Cortex of kidney (tissue), 1 donor: ENCODE measurements at places on chromosomes 7 and 10.

- DNase-seq = no peak
Observed at GRCh38 chr7:44987457-44987856, 8.6 kb upstream of the MYO1G start.

GRCh38 chr7:71137479-71137878 is 5.5 kb downstream of the GALNT17 start:
- no peak for DNase-seq

- no peak for DNase-seq
Observed at GRCh38 chr10:92419740-92420545, 129.0 kb downstream of the MARCHF5 start.

GRCh38 chr10:327889-328852 is 192.9 kb downstream of the ZMYND11 start:
- no peak for DNase-seq

GRCh38 chr10:22700489-22700888 is 13.9 kb downstream of the PIP4K2A start:
- DNase-seq = no peak

DNA sequence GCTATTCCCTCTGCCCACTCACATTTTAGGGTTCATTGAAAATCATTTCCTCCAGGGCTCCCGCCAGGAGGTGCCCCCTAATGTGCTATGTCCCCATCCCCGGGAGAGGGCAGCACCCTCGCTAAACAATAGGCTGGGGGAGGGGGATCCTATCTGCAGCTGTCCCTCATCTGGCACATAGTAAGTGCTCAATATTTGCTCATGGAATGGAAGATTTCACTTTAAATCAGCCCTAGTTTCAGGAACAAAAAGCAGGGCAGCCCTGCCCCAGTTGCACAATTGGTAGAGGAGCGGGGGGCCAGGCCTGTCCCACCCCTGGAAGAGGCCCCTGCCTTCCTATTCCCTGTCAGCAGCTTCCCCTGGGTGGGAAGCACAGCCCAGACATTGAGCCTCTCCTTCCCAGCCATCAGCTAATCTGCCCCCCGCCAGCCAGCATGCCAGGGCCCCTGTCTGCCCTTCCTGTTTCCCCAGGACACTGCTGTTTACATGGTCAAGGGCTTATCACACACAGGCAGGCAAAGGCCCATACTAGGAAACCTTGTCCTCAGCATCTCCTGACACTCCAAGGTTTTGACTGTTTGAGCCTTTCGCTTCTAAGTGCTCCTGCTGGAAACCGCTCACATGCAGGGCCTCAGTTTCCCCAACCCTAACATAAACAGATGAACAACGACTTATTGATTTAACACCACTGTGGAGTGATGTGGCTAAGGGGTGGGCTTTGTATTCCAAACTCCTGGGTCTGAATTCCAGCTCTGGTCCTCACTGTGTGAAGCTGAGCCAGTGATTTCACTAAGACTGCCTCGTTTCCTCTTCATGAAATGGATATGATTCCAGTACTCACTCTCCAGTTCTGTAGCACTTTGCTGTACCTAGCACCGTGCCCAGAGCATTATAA is 130.7 kb upstream of the ZMIZ1 start:
- no peak for DNase-seq

DNA sequence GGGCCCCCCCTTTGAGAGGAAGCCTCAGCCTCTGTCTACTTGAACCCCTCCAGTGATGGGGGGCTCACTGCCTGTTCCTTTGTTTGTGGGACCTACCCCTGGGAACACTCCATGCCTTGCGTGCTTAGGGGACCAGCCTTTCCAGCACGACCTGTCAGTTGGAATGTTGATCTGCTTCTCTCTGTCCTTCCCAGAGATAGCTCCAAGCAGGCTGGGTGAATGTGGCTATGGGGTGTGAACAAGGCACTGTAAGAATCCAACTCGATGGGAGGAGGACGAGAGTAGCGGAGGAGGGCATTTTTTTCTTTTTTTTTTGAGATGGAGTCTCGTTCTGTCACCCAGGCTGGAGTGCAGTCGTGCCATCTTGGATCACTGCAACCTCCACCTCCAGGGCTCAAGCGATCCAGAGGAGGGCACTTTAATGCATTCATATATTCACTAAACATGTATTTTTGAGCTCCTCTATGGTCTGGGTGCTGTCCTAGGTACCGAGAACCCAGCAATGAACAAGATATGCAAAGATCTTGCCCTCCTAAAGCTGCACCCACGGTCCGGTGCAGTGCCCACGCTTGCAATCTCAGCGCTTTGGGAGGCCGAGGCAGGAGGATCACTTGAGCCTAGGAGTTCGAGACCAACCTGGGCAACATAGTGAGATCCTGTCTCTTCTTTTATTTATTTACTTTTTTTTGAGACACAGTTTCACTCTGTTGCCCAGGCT is 8.5 kb downstream of the CLIP2 start:
- DNase-seq = no peak

DNA sequence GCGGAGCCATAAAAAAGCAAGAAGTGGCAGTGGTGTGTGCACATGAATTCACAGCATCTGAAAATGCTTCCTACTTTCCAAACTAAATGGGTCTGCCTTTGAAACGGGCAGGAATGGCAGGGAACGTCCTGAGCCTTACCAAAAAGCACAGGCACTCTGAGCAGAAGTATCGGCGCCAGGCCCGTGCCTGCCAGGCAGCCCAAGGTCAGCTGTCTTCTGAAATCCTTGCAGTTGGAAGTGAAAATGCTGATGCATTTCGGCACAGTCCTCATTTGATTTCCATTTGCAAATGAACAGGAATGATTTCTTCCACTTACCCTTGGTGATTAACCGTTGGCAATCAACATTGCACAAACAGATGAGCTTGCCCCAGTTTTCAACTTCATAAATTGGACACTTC is 47.6 kb upstream of the MNX1 start:
- no peak for DNase-seq

- no peak for DNase-seq
Observed at GRCh38 chr7:72003236-72003635, 408.9 kb downstream of the CALN1 start.

DNA sequence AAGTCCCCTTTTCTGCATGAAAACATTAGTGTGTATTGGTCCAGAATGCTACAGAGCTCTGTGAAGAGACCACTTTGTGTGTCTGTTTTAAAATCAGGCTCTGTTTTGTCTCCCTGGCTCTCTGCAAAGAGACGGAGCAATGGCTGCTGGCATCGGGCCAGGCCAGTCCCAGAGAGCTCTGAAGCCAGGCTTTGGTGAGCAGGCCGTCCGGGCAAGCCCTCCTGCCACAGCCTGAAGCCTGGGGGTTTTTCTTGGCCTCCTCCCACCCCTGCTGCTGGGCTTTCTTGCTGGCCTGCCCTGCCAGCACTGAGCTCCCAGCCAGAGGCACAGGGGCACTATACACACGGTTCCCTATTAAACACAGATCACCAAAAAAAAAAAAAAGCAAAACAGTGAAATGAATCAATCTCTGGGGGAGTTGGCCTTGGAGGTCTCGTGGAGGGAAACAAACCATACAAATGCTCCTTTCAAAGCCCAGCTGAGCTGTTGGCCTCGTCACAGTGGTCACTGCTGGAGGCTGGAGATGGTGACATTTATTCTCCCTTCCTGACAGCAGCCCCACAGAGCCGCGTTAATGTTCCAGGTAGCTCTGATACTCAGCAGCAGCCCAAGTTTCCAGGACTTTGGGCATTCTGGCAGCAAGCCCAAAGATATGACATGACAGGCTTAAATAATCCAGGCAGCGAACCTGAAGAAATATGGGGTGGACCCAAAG is 237.2 kb downstream of the TCF7L2 start:
- no peak for DNase-seq

GRCh38 chr10:12180221-12180974 is 15.3 kb downstream of the NUDT5 start:
- DNase-seq = no peak

GRCh38 chr10:74039561-74040145 is 41.7 kb downstream of the VCL start:
- DNase-seq = no peak

DNA sequence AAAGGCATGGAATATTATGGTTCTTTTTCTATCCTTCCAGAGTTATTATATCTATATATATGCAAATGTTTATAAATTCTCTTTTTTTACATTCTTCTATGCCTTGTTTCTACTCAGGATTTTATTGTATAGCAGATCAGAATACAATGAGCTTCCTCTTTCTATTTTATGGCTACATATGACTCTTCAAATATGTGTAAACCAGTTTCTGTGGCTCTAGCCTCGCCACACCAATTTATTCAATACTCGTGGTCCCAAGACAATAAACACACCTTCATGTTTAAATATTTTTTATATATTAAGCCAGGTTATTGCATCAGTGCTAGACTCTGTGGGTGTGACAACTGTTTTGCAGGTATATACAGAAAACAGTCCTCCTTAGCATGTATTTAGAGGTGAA is 237.5 kb upstream of the MKLN1 start:
- no peak for DNase-seq

- DNase-seq = no peak
Observed at GRCh38 chr7:30840141-30841024, 69.2 kb downstream of the MINDY4 start.

DNA sequence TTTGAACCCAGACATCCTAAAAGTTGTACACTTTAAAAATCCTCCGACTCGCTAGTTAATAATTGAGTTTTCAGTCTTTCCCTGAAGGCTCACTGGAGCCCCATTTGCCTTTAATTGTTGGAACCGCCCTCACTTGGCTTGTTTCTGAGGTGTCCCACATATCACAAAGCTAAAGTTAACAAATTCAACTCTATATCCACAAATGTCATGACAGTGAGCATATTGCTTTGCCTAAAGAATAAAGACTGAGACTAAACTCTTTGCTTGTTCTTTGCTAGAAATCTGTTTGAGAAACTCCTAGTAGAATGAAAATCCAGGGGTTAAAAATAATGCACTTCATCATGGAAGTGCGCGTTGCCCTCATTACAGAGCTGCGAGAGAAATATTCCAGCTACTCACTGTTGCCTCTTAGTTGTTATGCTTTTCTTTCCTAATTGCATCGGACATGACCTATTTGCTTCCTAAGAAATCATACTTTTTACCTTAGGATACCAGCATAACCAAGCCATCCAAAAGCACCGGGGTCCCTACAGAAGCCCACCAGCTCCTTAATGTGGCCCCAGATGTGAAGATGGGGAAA is 752 bp downstream of the THSD7A start:
- DNase-seq = no peak

- no peak for DNase-seq
Observed at GRCh38 chr7:47954231-47954911, 6.1 kb upstream of the PKD1L1 start.

DNA sequence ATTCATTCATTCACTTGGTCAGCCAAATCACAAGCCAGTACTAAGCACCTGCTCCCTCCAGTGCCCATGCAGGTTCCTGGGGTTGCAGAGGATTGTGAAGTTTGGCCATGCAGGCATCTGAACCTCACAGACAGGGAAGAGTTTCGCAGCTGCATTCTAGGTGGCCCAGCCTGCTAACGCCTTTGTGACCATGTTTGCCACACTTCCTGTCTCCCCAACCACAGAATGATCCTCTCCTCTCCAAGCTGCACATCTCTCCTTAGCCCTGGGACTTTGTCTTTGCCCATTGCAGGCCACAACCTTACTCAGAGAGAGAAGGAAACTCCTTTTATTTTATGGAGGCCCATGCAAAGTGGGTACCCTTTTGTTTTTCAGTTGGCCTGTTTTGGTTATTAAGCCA is 31.8 kb downstream of the EPDR1 start:
- DNase-seq = no peak

- DNase-seq = no peak
Observed at GRCh38 chr7:117946151-117946633, 73.0 kb upstream of the CTTNBP2 start.

DNA sequence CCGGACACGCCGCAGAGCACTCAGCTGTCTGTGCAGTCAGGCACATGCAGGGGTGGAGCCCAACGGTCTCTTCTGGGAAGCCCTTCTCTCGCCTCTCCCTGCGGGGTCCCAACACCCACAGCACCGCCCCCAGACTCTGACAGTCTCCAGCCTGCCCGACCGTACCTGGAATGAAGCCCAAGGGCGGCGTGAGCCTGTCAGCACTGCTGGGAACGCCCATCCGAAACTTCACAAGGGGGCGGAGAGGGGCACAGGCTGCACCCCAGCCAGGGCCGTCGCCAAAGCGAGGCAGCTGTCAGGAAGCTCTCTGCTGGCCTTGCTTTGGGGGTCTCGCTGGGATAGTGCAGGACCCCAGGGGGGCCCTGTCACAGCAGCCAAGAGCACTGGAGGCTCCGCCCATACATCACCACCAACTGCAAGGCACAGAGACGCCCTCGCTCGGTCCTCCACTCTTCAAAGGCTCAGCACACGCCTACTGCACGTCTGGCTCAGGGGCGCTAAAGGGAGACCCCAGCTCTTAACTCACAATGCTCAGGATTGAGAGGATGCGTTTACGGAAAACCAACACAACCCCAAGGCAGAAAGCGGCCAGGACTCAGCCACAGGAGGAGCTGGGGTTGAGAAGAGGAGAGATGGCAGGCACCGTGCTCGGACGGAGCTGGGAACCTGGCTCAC is 30.9 kb downstream of the MAD1L1 start:
- DNase-seq = no peak

GRCh38 chr7:102976493-102976892 is 63.7 kb downstream of the LRRC17 start:
- DNase-seq = no peak
